ENCODE measurements at places on chromosomes 4 and X.

GRCh38 chrX:5774446-5774845 is 454.2 kb downstream of the NLGN4X start:
- DNase-seq: no peak

GRCh38 chrX:9953396-9953795 is 13.8 kb upstream of the CLDN34 start:
- no peak for DNase-seq

GRCh38 chr4:76548704-76549103 is 113.7 kb downstream of the SHROOM3 start:
- no peak for DNase-seq

DNA sequence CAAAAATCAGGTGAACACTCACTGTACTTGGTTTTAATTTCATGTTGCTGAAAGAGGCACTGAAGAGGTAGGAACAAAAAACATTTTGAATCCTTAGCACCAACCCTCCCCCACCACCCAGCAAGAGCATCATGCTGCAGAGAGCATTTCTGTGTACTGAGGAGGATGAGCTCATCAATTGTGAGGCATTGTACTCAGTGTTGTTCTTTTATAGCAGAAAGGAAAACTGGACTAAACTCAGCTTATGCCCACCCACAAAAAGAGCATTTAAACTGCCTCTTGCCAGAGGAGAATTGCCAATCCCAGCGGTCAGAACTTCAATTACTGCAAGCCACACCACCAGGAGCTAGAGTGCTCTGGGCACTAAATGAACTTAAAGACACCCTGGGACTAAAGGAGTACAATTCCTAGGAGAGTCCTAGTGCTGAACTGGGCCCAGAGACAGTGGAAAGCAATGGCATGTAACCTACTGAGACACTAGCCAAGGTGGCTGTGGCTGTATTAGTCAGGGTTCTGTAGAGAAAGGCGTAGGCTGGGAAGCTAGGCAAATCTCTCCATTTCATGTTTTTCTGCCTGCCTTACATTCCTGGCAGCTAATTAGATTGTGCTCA is 280.7 kb upstream of the KLHL4 start:
- no peak for DNase-seq

- no peak for DNase-seq
These were observed 353.7 kb downstream of the GASK1B start for GRCh38 chr4:157818946-157819692.

DNA sequence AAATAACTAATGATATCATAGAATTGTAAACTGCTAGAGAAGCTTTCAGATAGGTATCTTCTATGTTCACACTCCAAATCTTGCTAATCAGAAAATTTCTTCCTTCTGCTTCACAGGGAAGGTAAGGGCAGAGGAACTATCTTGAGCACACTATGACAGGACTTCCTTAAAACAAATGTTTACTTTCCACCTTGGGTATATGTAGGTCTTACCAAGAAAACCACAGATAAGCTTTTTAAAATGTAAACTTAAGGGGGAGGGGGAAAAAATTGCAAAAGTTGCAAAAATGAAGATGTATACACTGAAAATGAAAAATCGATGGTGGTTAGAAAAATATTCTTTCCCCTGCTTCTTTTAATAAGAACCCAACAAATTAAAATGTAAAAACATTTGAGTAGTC is 30.9 kb downstream of the YTHDC1 start:
- no peak for DNase-seq

DNA sequence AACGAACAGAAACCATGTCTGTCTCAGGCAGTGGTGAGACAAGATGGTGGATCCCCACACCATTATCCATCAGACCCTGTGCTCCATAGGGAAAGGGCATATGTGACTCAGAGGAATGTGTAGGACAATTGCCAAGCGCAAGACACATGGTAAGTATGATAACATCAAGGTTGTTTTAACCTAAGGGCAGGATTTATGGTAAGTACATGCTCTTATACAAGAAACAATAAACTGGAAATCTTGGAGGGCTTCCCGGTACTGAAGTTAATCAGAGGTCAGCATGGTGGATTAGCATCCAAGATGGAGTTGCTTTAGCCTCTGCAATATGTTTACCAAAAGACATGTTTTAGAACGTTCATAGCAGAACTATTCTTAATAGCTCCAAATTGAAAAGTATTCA is 355.0 kb downstream of the PPP1R2C start:
- no peak for DNase-seq

GRCh38 chr4:164536814-164537213 is 217.1 kb upstream of the SMIM31 start:
- DNase-seq: peak; percentile 82

DNA sequence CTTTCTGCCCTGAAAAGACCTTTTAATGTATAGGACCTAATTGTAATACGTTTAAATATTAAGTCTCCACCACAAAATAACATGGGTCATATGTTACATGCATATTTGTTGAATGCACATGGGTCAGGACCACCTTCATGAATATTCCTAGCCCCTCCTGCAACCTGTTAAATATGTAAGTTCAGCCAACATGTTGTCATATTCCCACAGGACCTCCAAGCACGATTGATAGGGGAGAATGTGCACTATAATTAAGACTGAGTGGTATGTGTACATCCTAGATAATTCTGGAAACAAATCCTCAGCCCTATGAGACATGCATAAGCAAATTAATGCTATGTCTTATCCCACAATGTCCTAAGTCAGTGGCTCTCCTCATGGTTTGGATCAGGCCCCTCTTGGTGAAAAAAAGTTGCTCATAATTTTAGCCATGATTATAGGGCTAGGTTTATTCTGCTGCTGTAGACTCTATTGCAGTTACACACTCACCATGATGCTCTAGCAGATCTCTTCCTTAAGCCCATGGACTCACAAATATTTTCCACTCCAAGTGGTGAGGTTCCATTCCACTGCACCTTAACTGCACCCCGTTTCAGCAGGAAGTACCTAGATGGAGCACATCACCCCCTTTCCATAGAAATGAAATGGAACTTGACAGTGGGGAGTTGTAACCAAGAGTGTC is 10.2 kb downstream of the TIGD2 start:
- DNase-seq: no peak

DNA sequence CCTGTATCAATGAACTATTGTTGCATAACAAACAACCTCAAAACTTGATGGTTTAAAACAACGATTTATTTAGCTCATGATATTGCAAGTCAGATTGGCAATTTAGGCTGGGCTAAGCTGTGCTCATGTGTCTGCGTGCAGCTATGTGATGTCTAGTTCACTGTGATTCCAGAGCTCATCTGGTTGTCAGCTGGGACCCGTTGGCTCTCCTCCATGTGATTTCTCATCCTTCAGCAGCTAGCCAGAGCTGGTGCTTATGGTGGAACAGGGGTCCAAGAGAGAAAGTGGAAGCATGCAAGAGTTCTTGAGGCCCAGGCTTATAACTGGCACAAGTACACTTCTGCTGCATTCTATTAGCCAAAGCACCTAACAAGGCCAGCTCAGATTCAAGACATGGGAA is 28.8 kb upstream of the TRPC3 start:
- no peak for DNase-seq

DNA sequence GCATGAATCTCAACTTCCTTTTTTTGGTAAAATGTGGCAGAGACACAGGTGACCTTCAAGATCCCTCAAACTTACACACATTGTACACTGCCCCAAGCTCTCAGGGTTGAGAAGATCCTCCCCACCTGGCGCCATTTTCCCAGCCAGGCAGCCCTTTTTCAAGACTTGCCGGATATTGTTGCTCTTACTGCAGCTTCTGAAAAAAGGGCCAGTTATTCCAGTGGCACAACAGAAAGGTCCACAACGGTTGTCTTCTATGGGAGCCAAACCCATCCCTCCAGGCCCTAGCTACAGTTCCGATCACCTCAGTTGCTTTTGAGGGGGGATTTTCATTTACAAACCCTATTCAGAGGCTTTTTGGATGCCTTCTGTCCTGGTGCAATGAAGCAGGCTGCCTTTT is 101.1 kb downstream of the CHIC2 start:
- no peak for DNase-seq

DNA sequence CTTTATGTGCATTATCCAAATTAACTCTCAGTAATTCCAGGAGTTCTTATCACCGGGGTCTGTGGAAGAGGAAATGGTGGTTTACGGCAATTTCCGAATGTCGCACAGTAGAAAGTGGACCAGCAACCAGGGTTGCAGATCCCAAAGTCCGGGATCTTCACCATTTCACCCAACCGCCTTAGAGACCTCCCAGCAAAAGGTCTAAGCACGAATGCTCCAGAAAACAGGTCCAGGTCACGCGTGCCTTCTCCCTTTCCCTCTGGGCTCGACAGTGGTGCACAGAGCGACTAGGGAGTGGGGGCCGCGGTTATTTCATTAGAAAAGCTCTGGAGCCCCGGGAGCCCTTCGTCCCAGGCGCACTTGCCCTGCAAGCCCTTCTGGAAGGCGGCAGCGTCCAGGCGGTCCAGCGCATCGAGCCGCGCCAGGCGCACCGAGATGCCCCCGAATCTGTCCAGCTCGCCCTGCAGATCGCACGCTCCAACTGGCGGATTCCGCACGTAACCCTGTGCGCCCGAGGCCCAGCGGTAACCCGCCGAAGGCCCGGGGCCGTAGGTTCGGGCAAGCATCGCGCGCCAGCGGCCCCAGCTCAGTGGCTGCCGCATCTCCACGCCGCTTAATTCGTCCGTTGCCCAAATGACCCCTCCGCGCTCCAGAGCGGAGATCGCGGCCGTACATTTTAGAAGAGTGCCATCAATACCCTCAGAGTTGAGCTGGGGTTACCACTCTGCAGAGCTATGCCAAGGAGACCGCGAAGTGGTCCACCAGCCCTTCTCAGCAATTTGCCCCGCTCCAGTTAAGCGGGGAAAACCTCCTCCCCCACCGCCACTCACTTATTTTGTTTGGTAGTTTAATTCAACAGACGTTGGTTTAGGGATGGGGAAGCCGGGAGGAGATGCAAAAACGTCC is at the start of gene NUDT6:
TSS of gene NUDT6 (minus strand) at position 627 of the 906 bp plus-strand sequence. CDS start at position 602, 25 bp downstream.
- no peak for DNase-seq

GRCh38 chr4:42412251-42412650 is 15.0 kb downstream of the SHISA3 start:
- peak; percentile 67 for DNase-seq

GRCh38 chr4:128288689-128289106 is 1.1 kb upstream of the PGRMC2 start:
- no peak for DNase-seq

GRCh38 chr4:141771889-141772830 is 135.8 kb downstream of the IL15 start:
- no peak for DNase-seq

DNA sequence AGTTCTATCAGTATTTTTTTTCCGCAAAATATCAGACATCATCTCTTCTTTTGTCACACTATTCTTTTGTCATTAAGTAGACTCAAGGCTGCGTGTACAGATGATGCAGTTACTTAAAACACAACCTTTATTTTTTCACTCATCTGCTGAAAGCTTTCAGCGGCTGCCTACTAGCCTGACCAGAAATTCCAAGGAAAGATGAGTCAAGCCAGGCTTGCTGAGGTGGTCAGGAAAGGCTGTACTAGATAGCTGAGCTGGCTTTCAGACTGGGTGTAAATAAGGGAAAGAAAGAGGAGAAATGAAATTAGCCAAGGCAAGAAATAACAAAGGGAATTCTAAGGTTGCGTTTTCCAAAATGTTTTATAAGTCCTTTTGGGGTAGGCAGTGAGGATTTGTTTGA is 17.9 kb downstream of the STK26 start:
- no peak for DNase-seq

- DNase-seq: no peak
These were observed 59.2 kb upstream of the CD99 start for GRCh38 chrX:2631743-2632532.

- DNase-seq: no peak
These were observed 8.2 kb upstream of the CASK start for GRCh38 chrX:41931591-41931990.

- no peak for DNase-seq
These were observed 108.8 kb downstream of the SPRY1 start for GRCh38 chr4:123505095-123506010.

- DNase-seq: no peak
These were observed 78.7 kb downstream of the CNOT6L start for GRCh38 chr4:77740480-77740879.

- no peak for DNase-seq
These were observed 78.4 kb downstream of the DRD5 start for GRCh38 chr4:9859810-9860209.

- no peak for DNase-seq
These were observed 346.4 kb downstream of the PTTG2 start for GRCh38 chr4:38306482-38307071.

DNA sequence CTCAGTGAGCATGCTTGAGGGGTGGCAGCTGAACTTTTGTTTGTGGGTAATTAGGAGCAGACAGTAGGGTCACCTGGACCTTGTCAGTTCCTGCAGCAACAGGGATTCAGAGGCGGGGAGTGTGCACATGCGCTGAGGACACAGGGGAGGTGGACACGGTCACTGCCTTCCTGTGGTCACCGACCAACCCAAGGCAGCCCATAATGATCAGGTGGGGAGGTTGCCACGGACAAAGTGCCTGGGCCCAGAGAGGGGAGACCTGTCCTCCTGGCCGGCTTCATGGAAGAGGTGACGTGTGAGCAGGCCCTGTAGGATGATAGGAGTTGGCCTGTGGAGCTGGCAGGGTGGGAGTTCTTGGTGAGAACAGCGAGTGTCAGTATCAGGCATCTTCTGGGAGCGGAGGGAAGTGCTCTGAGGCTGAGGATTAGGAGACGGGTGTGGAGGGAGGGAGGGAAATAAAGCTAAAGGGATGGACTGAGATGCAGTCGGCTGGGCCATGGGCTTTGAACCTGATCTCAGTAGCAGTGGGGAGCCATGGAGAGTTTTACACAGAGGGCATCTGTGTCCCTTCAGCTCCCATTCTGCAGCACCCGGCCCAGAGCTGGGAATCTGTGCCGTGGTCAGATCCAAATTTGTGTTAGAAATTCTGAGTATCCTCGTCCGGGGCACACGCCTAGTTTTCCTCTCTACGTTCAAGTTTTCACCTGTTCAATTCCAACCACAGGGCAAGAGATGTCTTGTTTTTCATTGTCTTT is 100.0 kb downstream of the PSAPL1 start:
- DNase-seq: no peak

GRCh38 chrX:9775930-9776329 is 10.3 kb upstream of the GPR143 start:
- DNase-seq: no peak

DNA sequence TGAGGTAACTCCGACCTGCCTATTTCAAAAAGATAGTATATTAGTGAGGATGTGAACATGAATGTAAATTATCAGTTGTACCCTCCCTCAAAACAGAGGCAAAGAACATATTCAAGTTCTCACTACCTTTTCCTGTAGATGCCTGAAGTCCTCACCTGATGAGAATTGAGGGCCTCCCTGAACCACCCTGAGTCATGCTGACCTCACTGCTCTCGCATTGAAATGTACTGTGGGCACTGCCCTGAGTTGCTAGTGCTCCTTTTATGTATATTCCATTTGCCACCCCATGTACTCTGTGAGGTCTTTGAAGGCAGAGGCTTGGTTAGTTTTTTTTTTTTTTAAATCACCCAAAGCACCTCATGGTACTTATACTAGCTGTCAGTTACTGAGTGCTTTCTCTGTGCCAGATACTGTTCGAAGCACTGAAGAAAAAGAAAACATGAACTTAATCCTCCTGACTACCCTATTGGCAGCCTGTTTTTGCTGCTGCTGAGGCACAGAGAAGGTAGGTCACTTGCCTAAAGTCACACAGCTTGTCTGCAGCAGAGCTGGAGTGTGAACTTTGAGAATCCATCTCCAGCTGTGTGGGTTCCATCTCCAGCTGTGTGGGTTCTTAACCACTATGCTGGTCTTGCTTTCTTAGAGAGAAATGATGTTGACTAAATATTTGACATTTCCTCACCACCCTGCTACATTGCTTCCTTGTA is 253.1 kb upstream of the GPC4 start:
- no peak for DNase-seq

Measured in non-pigmented ciliary epithelial cell (primary cell).